ENCODE measurements at places on chromosomes 1 and 21.

GRCh38 chr1:231807541-231807940 lies 181.0 kb downstream of the DISC1 start:
- DNase-seq: no peak

GRCh38 chr1:10856176-10856683 lies 59.8 kb upstream of the CASZ1 start:
- no peak for DNase-seq

- peak; percentile 30 for DNase-seq
These were observed 197.3 kb downstream of the MATN1 start for GRCh38 chr1:30525971-30526651.

DNA sequence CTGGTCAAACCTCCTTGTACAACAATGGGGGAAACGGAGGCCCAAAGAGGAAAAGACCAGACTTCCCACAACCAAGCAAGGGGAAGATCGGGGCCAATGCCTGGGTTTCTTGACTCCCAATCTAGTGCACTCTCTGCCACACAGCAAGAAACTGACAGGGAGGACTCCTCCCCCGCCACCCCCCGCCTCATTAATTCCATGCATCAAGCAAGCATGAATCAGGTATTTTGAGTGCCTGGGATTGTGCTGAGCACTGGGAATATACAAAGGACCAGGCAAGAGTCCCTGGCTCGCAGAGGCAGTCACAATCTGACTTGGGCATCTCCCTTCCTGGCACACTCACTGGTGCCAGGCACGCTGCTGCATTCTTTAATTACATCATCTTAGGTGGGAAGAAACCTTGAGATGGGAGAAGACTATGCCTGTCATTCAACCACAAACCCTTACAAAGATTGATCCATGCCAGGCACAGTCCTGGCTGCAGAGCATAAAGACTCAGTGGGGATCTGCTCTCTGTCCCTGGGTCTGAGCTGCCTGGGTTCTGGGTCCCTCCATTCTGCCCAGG lies 4.4 kb upstream of the KCNC4 start:
- DNase-seq: no peak

DNA sequence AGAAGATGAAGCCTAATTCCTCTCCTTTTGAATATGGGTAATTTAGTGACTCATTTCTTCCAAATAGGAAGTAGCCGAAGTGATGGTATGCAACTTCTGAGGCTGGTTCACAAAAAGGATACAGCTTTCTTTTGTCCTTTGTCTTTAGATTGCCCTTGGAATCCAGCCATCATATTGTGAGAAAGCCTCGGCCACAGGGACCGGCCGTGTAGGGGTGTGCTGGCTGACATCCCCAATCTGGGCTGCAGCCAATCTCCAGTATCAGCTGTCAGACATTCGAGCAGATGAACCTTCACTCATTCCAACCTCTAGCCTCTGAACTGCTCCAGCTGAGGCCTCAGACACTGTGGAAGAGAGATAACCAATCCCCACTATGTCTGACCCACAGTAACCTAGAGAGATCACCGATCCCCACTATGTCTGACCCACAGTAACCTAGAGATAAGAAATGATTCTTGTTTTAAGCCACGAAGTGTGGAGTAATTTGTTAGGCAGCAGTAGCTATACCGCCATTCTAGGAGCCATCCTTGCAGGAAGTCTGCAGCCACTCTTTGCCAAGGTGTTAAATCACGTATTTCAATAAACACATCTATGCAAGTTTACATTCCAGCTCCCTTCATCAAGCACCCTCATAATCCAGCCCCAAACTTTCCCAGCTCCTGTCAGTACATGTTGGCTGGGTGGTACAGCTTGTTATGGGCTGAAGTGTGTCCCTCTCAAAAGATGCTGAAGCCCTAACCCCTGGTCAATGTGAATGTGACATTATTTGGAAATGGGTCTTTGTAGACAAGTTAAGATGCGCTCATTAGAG lies 2.9 kb upstream of the DIP2A start:
- no peak for DNase-seq

DNA sequence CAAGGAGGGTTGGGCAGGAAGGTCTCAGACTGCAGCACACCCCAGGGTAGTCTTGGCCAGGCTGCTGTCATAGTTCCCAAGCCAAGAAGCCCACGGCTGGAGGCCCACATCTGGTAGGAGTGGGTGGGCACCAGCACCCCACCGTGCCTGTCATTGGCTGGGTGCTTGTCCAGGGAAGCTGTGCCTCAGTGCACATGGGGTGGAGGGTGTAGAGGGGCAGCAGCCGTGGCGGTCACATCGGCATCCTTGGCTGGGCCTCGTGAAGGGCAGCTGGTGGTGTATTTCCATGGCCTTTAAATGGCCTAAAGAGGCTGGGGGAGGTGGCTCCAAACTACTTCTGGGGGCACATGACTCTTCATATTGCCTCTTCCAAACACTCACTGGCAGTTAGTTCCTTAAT lies 119.6 kb upstream of the USP24 start:
- peak; percentile 8 for DNase-seq

- no peak for DNase-seq
These were observed 152.2 kb downstream of the S1PR1 start for GRCh38 chr1:101388904-101389546.

DNA sequence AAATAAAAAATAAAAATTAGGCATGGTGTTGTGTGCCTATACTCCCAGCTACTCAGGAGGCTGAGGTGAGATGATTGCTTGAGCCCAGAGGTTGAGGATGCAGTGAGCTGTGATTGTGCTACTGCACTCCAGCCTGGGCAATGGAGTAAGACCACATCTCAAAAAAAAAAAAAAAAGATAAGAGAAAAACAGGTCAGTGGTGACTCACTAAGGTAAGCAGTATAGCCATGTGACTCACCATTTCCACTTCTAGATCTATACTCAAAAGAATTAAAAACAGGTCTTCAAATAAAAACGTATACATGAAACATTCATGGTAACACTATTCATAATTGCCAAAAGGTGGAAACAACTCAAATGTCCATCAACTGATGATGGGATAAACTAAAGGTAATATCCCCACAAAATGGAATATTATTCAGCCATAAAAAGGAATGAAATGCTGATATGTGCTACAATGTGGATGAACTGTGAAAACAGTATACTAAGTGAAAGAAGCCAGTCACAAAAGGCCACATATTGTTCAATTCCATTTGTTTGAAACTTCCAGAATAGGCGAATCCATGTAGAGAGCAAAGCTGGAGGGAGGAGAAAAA lies 75.1 kb downstream of the ZNF281 start:
- no peak for DNase-seq

- DNase-seq: no peak
These were observed 43.4 kb downstream of the PRDM15 start for GRCh38 chr21:41835711-41836154.

- peak; percentile 75 for DNase-seq
These were observed 20.8 kb upstream of the SDC3 start for GRCh38 chr1:30929135-30929889.

- no peak for DNase-seq
These were observed 19.9 kb downstream of the ADORA1 start for GRCh38 chr1:203147376-203147775.

GRCh38 chr1:52402860-52403240 lies 1.4 kb downstream of the ORC1 start:
- no peak for DNase-seq

DNA sequence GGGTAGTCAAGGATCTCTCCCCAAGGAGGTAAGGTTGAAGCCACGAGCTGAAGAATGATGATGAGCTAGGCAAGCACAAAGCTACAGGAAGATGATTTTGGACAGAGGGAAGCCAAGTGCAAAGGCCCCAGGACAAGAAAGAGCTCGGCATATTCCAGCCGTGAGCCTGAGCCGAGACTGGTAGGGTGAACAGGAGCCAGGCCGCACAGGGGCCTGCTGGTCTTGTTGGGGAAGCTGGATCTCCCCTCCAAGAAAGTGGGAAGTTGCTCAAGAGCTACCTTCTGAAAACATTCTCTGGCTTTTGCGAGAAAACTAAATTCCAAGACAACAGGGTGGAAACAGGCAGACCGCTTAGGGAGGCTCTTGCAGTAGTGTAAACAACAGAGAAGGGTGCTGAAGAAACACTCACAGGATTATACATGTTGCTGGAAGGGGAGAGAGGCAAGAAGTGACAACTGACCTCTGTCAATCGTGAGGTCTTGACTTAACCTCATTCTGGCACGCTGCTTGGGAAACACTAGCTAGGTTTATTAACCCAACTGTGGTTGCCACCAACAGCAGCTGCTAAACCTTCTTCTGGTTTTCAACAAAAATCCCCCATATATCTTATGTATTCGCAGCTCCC lies 625.2 kb downstream of the SMYD3 start:
- DNase-seq: no peak

GRCh38 chr21:23478381-23478780 lies 2128.9 kb downstream of the MRPL39 start:
- DNase-seq: no peak

DNA sequence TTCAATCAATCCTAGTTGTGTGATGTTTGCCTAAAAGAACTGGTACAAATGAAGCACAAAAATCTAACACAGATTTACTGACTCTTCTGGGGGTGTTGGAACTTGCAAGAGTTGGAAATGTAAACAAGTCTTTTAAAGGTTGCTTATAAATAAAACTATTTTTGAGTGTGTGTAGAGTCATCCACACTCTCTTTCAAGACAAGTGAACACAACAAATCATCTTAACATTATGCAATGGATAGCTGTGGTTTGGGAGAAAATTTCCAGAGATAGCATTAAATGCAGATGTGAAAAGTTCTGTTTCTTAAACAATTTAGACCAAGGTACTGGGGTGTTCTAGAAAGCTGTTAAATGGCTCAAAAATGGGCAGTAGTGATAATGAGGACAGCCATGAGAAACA lies 28.7 kb downstream of the C1orf87 start:
- DNase-seq: no peak

DNA sequence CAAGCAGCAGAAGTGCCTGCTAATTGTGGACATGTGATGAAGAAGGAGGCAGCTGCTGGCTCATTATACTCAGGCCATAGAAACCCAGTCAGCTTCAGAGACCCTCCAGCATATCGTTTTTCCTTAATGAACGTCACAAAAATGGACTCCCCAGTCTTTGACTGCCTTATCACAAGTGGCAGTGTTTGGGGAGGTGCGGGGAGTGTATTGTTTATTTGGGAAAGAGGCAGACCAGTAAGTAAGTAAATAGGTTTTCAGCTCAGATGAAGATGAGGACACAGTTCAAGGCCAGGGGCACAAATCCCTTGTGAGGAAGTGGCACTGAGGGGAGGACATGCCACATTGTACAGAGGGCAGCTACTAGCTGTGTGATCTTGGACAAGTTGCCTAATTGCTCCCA lies 43.5 kb upstream of the NRDC start:
- DNase-seq: no peak

GRCh38 chr1:49234988-49235387 lies 458.3 kb upstream of the BEND5 start:
- no peak for DNase-seq

GRCh38 chr1:202989879-202990278 lies 17.3 kb upstream of the TMEM183A start:
- peak; percentile 15 for DNase-seq

- no peak for DNase-seq
These were observed 94.7 kb upstream of the VAMP3 start for GRCh38 chr1:7676274-7676945.

DNA sequence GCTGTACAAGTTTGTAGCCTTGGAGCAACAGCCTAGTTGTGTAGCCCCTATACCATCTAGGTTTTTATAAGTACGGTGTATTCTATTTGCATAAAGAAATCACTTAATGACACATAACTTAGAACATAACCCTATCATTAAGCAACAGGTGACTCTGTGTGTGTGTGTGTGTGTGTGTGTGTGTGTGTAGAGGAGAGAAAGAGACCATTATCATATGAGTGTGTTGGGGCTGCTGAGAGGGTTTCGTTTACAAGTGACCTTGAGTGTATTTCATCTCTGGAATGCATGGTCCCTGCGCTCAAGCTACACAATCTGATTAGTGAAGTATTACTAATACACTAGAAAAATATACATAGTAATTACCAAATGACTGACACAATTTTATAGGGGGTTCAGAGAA lies 115.1 kb downstream of the RABGAP1L start:
- DNase-seq: no peak

- DNase-seq: no peak
These were observed 88.8 kb downstream of the CDC7 start for GRCh38 chr1:91589437-91589836.

GRCh38 chr1:198416296-198416695 lies 124.2 kb downstream of the ATP6V1G3 start:
- no peak for DNase-seq

- peak; percentile 56 for DNase-seq
These were observed 587 bp downstream of the SCNM1 start for GRCh38 chr1:151166505-151166956.

DNA sequence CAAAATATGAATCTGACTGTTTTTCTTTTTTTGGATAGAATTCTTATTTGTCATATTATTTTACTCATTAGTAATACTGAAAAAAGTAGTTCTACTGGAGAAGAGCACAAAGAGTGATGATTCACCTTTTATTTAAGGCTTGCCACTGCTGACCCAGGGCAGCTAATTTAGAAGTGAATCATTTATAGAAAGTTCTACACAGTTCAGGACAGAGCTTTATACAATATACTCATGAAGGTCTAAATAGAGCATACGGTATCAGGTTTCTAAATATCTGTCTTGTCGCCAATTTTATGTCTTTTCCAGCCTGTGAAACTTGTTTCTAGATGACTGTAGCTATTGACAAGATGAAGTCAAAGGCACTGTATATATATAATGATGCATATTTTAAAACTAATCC lies 25.0 kb downstream of the GIPC2 start:
- DNase-seq: no peak

DNA sequence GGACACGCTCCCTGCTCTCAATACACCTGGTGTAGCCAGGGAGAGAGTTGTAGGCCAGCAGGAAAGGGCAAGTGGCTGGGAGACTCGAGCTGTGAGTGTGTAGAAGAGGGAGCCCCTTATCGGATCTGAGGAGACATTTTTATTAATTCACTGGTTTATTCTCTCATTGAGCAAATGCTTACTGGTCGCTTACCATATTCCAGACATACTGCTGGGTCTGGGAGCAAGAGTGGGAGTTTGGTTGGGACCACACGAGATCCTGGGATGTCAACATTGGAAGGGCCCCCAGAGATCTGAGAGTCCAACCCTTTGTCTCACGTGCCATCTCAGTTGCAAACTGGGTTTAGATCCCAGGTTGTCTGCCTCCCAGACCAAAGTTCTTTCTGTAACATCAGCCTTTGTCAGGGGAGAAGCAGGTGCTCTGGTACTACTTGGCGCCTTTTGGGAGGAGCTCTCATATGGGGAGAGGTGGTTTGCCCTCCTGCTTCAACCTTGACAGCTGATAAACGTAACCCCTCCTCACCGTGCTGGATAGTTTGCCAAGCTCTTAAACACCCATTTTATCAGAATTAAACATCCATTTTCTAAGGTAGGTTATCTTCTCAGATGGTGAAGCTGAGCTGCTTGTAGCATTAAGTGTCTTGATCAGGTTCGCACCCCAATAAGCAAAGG lies 742 bp downstream of the TMEM222 start:
- DNase-seq: no peak

- no peak for DNase-seq
These were observed 129.9 kb upstream of the ZNF644 start for GRCh38 chr1:91151702-91152101.

Measured in suppressor macrophage (primary cell).